ENCODE measurements at places on chromosomes 5 and 9. TPM values are rescaled to one million over a fixed set of nuclear protein-coding genes. Genes with fewer than 3 reads are reported as not detected.

- DNase-seq, result no peak
Measured at GRCh38 chr5:74517700-74518099, 122.8 kb downstream of the ENC1 start.

DNA sequence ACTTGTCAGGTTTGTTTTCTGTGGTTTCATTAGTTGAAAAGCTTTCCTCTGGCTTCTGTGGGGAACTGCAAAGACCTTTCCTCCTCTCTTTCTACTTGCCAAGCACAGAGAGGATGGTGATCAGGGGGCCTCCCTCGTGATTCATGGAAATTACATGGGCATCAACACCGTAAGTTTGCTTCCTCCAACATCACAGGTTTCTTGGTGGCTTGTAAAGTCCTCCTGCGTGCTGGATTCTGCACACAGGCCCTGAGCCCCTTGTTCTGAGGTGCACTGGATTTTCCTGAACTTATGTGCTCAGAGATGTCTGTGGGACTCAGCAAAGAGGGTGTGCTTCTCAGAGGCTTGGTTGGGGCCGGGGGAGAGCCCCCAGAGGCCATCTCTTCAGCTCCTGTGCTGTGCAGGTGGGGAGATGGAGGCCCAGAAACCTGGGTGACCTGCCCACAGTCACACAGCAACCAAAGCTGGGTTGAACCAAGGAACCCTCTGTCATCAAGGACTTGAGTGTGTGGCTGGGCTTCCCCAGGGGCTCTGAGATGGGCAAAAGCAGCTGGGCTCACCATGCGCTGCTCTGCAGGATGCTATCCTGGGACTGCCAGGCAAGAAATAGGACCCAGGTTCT lies 36.5 kb downstream of the RGS3 start:
- no peak for DNase-seq

DNA sequence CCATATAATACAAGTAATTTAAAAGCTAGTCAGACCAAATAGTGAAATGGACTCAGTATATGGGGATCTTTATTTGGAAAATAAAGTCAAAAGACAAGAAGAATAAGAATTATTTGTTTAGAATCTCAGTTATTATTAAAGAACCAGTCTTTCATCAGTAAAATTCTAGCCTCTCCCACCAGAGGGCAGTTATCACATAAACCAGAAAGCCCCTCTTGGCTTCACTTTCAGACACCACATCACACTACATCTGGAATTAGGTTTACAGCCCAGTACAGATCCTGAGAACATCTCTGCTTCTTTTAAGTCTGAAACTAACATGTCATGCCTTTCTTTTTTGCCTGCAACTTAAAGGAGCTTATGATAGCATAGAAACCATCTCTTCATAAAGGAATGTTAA lies 12.2 kb upstream of the HSPB3 start:
- DNase-seq, result no peak

DNA sequence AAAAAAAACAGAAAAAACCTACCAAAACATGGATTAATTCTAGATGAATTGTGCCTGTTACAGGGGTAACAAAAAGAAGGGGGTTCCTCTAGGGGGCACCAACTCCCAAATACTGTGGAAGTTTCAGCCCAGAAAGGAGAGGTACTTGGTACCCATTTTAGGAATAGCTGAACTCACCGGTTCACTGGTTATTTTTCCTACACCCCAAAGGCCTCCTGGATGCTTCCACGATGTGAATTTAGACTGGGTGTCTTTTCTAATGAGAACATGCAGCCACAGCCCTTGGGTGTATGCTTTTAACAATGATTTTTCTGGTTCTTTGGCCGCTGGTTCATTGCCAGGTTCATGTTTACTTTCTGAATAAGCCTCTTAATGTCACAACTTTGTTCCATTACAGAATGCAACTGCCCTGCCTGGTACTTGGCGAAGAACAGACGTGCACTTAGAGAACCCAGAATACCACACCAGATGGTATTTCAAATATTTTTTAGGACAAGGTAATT lies 46.7 kb downstream of the GARNL3 start:
- no peak for DNase-seq

GRCh38 chr5:123559434-123559775 lies 47.4 kb downstream of the CSNK1G3 start:
- DNase-seq, result no peak

DNA sequence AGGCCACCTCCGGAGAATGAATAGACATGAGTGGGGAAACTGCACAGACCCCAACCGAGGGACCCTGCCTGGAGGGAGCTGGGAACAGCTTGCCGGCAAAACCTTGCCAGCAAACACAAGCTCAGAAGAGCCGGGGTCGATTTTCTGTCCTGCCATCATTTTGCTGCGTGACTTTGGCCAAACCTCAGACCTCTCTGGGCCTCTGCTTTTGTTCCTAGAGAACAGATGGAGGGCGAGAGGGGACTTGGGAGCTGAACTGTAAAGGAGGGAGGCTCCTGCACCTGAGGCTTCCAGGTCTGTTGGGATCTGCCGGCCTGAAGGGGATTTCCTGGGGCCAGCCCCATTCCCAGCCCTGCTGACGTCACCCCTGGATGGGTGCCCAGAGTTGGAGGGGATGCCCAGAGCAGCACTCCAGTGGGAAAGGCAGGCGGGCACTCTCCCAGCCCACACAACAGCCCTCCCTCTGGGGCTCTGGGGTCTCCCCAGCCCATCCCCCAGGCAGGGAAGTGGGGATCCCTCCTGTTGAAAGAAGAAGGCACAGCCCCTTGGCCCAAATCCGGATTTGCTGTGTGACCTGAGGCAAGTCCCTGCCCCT lies 40.4 kb upstream of the SYNPO start:
- peak; percentile 94 for DNase-seq

Gene PCDHA3
- total RNA-seq, result 0.19 TPM

Gene QRFP
- not detected for total RNA-seq

Measured in posterior vena cava (tissue), 2 donors.